Chondrocyte (in vitro differentiated cells): ENCODE measurements at places on chromosomes 16 and 17.

GRCh38 chr16:87047221-87048037 lies 269.8 kb downstream of the C16orf95 start:
- no peaks in the 10 kb centered on the region for H3K36me3 ChIP-seq
- peaks cover 22% of the 10 kb centered on the region for H3K4me1 ChIP-seq
- no peak for DNase-seq
- peaks cover 2% of the 10 kb centered on the region for H3K27me3 ChIP-seq

DNA sequence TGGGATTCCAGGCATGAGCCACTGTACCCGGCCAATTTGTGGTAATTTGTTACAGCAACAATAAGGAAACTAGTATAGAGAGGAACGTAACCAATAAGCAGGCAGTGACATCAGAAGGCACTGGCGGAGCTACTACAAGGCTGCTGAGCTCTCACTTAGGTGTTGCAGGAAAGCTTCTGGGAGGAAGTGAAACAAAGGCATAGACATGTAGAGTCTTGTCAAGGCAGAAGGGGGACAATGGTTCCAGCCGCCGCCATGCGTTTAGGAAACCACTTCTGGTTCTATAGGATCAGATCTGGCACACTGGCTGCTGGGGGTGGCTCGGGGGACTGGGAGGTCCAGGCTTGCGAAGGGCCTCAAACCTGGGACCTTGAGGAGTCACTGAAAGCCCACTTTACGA lies 9.4 kb upstream of the CPSF4L start:
- no peaks in the 10 kb centered on the region for H3K4me1 ChIP-seq
- DNase-seq = no peak
- H3K27ac ChIP-seq = no peak overlapping the region
- no peaks in the 10 kb centered on the region for H3K36me3 ChIP-seq
- H3K4me3 ChIP-seq = no peak overlapping the region

DNA sequence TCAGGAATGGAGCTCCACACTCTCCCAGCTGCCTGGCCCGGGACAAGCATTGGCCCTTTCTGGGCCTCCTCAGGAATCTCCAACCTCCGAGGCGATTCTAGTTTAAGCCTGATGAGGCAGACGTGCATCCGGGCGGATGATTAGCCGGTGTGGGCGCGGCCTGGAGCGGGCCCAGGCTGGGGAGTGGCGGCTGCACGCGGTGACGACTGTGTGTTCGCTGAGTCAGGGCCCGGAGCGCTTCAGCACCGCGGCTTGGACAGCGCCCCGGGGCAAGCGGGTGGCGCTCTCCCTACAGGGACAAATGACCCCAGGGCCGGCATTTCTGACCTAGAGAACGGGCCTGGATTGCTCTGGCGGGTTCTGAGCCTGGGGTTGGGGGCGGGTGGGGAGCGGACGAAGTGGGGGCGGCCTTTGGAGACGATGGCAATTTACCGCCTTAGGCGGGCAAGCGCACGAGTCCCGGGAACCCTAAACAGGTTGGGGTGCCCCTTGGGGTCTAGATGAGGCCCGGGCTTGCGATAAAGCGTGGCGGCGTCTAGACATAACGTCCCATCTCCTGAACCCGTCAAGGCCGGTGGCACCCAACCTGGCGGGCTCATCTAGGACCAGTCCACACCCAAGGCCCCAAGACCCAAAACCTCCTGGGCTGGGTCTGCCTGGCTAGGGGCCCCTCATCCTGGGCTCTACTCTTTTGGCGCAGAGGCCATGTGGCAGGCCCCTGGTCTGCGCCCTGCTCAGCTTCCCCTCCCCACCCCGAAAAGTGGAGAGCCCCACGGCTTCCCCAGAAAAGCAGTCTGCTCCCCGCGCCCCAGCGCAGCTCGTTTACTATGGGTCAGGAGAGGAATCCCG lies 22.3 kb upstream of the ZNHIT3 start:
- no peak for DNase-seq
- H3K27ac ChIP-seq = no peak overlapping the region
- H3K36me3 ChIP-seq = no peaks in the 10 kb centered on the region

- H3K36me3 ChIP-seq = peaks cover 3% of the 10 kb centered on the region
- no peak overlapping the region for H3K27ac ChIP-seq
- H3K4me3 ChIP-seq = no peak overlapping the region
- H3K27me3 ChIP-seq = no peaks in the 10 kb centered on the region
- peaks cover 39% of the 10 kb centered on the region for H3K4me1 ChIP-seq
Measured at GRCh38 chr16:15492091-15492740, 57.8 kb downstream of the BMERB1 start.

- peaks cover 1% of the 10 kb centered on the region for H3K36me3 ChIP-seq
- no peak overlapping the region for H3K4me3 ChIP-seq
- no peak for DNase-seq
- peak overlapping the region; percentile 17 for H3K27ac ChIP-seq
- peaks cover 30% of the 10 kb centered on the region for H3K4me1 ChIP-seq
- H3K27me3 ChIP-seq = no peaks in the 10 kb centered on the region
Measured at GRCh38 chr17:42266462-42266861, 9.7 kb downstream of the STAT5B start.

DNA sequence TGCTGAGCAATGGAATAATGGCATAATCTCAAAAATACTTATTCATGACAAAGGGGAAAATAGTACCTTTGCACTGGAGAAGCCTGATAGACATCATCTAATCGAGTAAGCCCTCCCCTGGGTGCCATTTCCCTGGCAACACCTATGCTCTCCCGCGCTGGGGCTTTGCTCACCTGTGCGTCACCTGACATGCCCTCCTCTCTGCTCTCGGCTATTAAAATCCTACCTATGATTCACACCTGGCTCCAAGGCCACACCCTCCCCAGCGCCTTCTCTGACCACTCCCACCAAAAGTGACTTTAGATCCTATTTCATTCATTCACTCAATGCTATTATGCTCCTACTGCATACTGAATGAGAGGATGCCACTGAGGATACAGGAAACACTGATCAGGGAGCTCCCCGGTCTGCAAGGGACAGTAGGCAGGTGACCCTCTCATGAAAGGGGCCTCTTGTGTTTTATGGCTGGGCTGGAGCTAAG lies 83.9 kb downstream of the NT5M start:
- H3K36me3 ChIP-seq = no peaks in the 10 kb centered on the region
- no peak overlapping the region for H3K27ac ChIP-seq
- no peak for DNase-seq
- H3K4me3 ChIP-seq = no peak overlapping the region
- peaks cover 9% of the 10 kb centered on the region for H3K27me3 ChIP-seq
- no peaks in the 10 kb centered on the region for H3K4me1 ChIP-seq

DNA sequence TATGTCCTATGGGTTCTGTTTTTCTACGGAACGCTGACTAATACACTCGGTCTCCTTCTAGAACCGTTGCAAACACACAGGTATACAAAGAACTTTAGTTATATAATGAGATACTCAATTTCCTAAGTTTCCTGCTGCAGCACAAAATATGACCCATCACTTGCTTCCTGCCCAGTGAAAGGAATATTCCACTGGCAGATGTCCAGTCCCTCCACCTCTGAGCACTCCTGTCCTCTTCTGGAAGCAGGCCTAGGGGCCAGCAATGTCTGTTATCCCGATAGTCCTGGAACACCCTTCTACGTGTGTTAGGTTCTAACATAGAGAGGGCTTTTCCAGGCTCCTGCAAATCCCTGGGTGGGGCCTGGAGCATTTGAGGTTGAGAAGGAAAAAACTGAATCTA lies 32.7 kb downstream of the ADAMTS18 start:
- no peaks in the 10 kb centered on the region for H3K4me1 ChIP-seq
- no peak overlapping the region for H3K4me3 ChIP-seq
- H3K27me3 ChIP-seq = peaks cover 5% of the 10 kb centered on the region
- no peak for DNase-seq

GRCh38 chr17:44628243-44629188 lies 27.8 kb upstream of the MEIOC start:
- H3K4me3 ChIP-seq = no peak overlapping the region
- H3K27me3 ChIP-seq = no peaks in the 10 kb centered on the region
- no peaks in the 10 kb centered on the region for H3K36me3 ChIP-seq
- peaks cover 5% of the 10 kb centered on the region for H3K4me1 ChIP-seq

DNA sequence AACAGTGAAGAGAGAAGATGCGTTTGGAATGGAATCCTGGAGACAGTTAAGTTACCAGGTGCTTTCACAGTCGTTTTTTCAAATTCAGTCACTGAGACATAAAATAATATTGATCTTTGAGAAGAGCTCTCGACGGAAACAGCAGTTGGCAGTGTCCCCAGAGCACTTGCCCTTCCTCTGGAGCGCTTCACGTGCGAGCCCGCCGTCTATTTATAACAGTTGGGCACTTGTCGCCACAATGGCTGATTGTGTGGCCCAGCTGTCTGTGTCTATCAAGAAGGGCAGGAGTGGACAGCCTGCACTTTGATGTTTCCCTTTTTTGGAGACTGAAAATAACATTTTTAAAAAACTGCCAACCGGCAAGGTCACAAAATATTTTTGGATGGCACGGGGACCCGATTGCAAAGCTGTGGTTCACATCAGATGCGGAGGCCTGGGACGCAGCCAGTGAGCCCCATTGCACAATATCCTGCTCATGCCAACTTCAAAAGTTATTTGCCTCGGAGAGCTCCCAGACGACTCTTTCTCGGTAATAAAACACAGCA lies 62.9 kb downstream of the ADCY9 start:
- H3K4me3 ChIP-seq = peak overlapping the region; percentile 64
- DNase-seq = no peak
- H3K27me3 ChIP-seq = no peaks in the 10 kb centered on the region
- peak overlapping the region; percentile 98 for H3K27ac ChIP-seq

- H3K27me3 ChIP-seq = no peaks in the 10 kb centered on the region
- no peak overlapping the region for H3K4me3 ChIP-seq
- peaks cover 4% of the 10 kb centered on the region for H3K36me3 ChIP-seq
- H3K4me1 ChIP-seq = peaks cover 9% of the 10 kb centered on the region
Measured at GRCh38 chr17:76569607-76570279, 15.9 kb downstream of the ST6GALNAC2 start.

- no peaks in the 10 kb centered on the region for H3K27me3 ChIP-seq
- H3K4me3 ChIP-seq = no peak overlapping the region
- H3K36me3 ChIP-seq = no peaks in the 10 kb centered on the region
Measured at GRCh38 chr17:49375544-49375943, 13.5 kb upstream of the ZNF652 start.

- peaks cover 6% of the 10 kb centered on the region for H3K36me3 ChIP-seq
- H3K27me3 ChIP-seq = peaks cover 2% of the 10 kb centered on the region
- no peak overlapping the region for H3K27ac ChIP-seq
- H3K4me3 ChIP-seq = no peak overlapping the region
- peaks cover 2% of the 10 kb centered on the region for H3K4me1 ChIP-seq
- DNase-seq = no peak
Measured at GRCh38 chr16:66947302-66948065, 12.2 kb downstream of the CES2 start.

GRCh38 chr17:41338961-41339485 lies 11.6 kb downstream of the KRT33A start:
- peaks cover 13% of the 10 kb centered on the region for H3K27me3 ChIP-seq
- no peaks in the 10 kb centered on the region for H3K4me1 ChIP-seq
- H3K27ac ChIP-seq = no peak overlapping the region

- peaks cover 2% of the 10 kb centered on the region for H3K36me3 ChIP-seq
- H3K27ac ChIP-seq = no peak overlapping the region
- peak overlapping the region; percentile 68 for H3K4me3 ChIP-seq
- peaks cover 14% of the 10 kb centered on the region for H3K4me1 ChIP-seq
Measured at GRCh38 chr17:4499431-4500190, 930 bp downstream of the SPNS2 start.

- no peaks in the 10 kb centered on the region for H3K27me3 ChIP-seq
- no peak overlapping the region for H3K27ac ChIP-seq
- no peak overlapping the region for H3K4me3 ChIP-seq
- H3K36me3 ChIP-seq = no peaks in the 10 kb centered on the region
Measured at GRCh38 chr16:48963306-48963705, 318.3 kb downstream of the CBLN1 start.

GRCh38 chr16:23107936-23108335 lies 41.3 kb downstream of the USP31 start:
- H3K4me3 ChIP-seq = no peak overlapping the region
- no peak for DNase-seq
- H3K36me3 ChIP-seq = peaks cover 8% of the 10 kb centered on the region
- H3K27ac ChIP-seq = no peak overlapping the region
- peaks cover 13% of the 10 kb centered on the region for H3K4me1 ChIP-seq
- no peaks in the 10 kb centered on the region for H3K27me3 ChIP-seq

- no peak for DNase-seq
- H3K4me1 ChIP-seq = peaks cover 73% of the 10 kb centered on the region
- H3K27ac ChIP-seq = peak overlapping the region; percentile 99
- peak overlapping the region; percentile 87 for H3K4me3 ChIP-seq
- H3K27me3 ChIP-seq = no peaks in the 10 kb centered on the region
Measured at GRCh38 chr16:20899477-20900298, 470 bp downstream of the DCUN1D3 start.

DNA sequence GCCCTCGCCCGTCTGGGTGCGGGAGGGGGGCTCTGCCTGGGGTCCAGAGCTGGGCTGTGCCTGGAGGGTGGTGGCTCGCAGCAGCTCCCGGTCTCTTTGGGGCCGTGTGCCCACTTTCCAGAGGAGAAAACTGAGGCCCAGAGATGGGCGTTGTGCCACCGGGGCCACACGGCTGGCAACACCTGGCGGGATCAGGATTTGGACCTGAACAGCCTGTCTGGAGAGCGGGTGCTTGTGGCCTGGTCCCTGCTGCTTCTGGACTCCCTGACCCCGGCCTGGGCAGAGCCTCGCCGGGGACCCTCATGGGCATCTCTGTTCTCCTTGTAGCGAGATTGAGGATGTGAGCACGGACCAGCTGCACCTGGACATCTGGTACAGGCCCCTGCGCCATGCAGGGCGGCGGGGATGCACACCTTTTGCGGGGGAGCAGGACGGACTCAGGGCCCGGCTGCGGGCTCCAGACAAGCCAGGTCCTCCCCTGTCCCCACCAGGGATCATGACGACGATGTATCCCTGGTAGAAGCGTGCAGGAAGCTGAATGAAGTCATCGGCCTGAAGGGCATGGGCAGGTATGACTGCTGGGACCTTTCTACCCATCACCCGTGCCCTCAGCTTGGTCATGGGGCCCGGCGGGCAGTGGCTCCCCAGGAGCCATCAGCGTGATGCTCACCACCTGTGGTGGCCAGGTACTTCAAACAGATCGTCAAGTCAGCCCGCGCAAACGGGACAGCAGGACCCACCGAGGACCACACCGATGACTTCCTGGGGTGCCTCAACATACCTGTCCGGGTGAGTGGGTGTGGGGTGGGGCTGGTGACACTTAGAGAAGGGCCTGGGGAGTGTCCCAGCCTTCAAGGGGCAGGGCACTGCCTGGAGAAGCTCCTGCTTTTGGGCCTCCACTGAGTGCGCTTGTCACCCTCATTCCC lies 8.3 kb downstream of the BAIAP3 start:
- no peak overlapping the region for H3K4me3 ChIP-seq
- DNase-seq = no peak
- no peak overlapping the region for H3K27ac ChIP-seq
- H3K36me3 ChIP-seq = no peaks in the 10 kb centered on the region
- H3K4me1 ChIP-seq = peaks cover 14% of the 10 kb centered on the region

DNA sequence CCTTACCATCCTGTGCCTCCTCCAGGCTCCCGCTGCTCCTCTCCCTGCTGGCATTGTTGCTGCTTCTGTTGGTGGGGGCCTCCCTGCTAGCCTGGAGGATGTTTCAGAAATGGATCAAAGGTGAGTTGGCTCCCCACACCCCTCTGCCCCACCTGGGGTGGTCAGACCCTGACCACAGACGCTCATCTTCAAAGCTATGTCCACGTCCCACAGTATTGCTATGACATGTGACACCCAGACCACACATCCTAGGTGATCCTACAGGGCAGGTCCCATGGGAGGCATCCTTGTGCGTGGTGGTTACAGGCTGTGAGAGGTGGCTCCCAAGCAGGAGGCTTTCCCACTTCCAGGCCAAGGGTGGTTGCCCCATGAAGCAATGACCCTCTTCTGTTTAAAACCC lies 11.0 kb downstream of the CD300A start:
- no peak for DNase-seq
- H3K4me1 ChIP-seq = no peaks in the 10 kb centered on the region
- H3K36me3 ChIP-seq = no peaks in the 10 kb centered on the region
- H3K27me3 ChIP-seq = peaks cover 59% of the 10 kb centered on the region
- H3K27ac ChIP-seq = no peak overlapping the region
- H3K4me3 ChIP-seq = no peak overlapping the region

- no peaks in the 10 kb centered on the region for H3K27me3 ChIP-seq
- H3K36me3 ChIP-seq = peaks cover 14% of the 10 kb centered on the region
- H3K4me3 ChIP-seq = no peak overlapping the region
- no peak for DNase-seq
Measured at GRCh38 chr16:22300427-22301071, 3.3 kb downstream of the POLR3E start.
